ENCODE measurements at places on chromosomes 7 and 10.

DNA sequence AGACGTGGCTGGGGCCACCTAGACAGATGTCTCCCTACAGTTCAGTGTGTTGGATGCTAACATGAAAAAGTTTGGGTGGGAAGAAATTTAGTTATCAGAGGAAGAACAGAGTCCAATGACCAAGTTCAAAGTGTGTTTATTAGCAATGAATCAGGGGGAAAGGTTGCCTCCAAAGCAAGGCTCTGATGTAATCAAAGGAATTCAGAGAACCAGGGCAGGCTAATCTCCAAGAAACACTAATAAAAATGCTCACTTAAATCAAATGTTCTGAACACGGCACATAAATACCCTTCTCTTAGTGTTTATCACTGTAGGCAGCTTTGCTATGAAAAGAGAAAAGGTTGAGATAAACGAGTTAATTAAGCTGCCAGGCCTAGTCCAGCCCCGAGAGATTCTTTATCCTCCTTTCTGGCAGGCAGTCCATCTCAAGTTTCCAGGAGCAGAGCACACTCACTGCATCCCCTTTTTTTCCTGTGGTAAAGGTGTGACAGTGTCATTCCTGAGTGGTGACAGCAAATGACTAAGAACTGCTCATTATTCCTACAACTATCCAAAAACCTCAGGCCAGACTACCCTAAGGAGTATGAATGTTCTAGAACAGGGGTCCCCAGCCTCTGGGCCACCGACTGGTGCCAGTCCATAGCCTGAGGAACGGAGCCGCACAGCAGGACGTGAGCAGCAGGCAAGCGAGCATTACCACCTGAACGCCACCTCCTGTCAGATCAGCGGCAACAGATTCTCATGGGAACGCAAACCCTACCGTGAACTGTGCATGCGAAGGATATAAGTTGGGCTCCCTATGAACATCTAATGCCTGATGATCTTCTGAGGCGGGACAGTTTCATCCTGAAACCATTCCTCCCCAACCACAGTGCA, 66.9 kb upstream of the FHIP2A start:
- DNase-seq = no peak

DNA sequence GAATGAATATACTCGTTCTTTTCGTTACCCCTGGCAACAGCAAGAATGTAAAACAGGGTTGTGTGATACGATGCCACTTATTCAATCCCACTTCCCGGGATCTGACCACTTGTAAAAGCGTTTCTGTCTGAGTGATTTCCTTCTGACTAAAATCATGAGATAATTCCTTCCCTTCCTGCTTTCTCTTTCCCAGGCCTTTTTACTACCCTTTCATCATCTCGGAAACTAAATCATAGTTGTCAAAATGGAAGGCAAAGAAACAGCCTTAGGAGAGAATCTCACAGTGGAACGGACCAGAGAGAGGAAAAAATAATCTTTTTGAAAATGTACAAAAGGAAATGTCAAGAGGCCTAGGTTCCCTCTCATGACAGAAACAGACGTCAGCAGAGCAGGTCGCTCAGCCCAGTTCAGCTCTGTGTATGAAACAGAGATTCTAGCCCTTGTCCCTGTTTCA, 29.8 kb downstream of the DIP2C start:
- peak; percentile 84 for DNase-seq

DNA sequence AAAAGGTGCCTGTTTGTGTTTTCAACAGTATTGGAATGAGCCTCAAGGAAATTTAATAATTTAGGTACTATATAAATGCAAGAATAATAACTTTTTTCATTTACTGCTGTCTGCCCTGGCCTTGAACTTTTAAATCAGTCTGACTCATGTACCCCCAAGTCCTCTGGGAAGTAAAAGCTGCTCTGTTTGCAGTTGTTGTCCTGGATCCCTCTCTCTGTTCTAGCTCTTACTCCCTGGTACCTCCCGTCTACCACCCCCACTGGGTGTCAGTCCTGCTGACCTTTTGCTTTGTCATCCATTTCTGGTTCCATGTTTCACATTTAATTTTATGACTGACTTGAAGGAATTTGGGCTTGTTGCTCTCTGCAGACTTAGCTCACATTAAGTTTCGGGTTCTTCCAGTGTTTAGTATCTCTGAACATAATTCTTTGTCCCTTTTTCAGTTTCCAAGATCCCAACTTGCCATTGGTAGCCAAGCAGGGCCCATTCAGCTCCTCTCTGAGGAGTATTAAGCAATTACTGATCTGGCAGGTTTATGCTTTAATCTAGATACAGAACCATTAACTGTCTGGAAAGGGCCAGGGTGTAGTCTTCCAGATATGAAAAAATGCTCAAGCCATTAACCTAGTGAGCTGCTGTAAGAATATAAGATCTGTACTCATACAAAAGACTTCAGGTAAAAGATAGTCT, 208.7 kb upstream of the FAM3C start:
- peak; percentile 91 for DNase-seq

- DNase-seq = peak; percentile 30
Observed at GRCh38 chr10:17737027-17737965, 14.7 kb upstream of the TMEM236 start.

- peak; percentile 3 for DNase-seq
Observed at GRCh38 chr10:105952153-105952552, 1212.4 kb downstream of the SORCS1 start.

GRCh38 chr7:1698951-1699350, 28.9 kb downstream of the ELFN1 start:
- no peak for DNase-seq

DNA sequence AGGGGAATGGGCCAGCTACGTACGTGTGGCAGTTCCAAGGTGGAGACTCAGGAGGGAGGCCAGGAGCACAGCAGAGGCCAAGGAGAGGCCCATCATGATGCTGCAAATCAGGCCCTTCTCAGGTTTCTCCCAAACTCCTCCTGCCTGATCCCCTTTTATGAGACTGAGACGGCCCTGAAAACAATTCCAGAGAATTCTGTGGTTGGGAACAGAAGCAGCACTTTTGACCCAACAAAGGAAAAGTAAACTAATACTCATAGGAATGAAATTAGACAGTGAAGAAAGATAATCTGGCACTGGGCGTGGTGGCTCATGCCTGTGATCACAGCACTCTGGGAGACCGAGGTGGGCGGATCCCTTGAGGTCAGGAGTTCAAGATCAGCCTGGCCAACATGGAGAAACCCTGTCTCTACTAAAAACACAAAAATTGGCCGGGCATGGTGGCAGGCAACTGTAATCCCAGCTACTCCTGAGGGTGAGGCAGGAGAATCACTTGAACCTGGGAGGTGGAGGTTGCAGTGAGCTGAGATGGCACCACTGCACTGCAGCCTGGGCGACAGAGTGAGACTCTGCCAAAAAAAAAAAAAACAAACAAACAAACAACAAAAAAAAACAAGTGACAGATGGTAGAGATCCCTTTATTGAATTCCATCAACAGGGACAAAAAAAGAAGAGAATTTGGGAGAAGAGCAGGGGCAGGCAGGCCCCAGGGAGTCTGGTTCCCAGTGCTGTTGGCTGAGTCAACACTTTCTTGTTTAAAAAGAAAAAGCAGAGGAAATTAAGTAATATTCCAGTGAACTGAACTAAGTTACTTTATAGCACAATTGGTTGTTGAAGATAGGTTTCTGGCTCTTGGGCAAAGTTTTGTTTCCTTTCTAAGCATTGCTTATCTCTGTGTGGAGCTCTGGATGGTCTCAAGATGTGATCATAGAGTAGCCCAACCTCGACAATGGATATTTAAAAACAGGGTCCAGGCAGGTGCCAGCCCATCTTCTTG, at the start of gene CCL26:
CCL26 (minus strand) TSS at position 131 of the 997 bp plus-strand sequence; CDS start at position 96, 35 bp downstream.
- DNase-seq = peak; percentile 92

GRCh38 chr10:91856637-91857036, 52.6 kb downstream of the FGFBP3 start:
- DNase-seq = no peak

GRCh38 chr7:122397381-122397780, 92.8 kb upstream of the FEZF1 start:
- DNase-seq = no peak

Measured in stromal cell of bone marrow (primary cell).